Activated CD8-positive, alpha-beta memory T cell treated with anti-CD3 and anti-CD28 coated beads for 1 hour (primary cell): ENCODE measurements at places on chromosomes 4 and X.

DNA sequence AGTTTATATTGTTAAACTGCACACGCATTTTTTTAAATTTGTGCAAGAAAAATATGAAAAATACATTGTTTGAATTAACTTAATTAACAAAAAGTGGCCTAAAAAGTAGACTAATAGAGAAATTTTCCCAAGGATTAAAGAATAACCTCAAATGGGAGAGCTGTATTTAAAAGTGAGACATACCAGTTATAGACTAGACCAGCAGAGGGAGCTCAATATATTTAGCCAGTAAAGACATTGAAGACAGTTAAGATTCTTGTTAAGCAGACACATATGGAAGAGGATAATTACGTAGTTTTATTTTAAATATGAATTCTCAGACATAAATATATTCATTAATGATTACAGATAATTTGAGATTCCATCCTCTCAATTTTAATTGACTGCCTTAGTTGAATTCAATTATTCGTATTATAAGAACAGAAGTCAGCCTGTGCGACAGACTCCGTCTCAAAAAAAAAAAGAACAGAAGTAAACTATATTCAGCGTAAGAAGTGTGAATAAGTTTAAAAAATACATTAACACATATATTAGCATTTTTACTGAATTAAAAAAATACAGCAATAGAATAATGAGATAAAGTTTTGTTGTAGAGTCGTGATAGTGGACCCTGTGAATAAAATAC lies 64.8 kb downstream of the GLRA3 start:
- no peak for DNase-seq

DNA sequence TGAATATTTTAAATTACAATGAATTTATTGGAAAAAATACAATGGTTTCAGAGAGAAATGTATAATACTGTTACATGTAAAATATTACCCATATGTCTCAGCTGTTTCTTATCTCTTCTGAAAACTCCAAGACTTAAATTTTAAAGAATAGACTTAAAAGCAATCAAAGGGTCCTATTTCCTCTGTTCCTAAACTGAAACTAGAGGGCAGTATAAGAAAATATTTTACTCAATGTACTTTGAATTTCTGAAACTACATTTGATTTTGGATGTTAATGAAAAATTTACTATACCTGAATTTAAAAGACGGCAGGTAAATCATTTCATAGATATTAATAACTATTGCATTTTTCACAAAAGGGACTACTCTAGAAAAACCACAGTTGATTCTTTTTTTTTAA lies 200.2 kb downstream of the LRBA start:
- no peak for DNase-seq

GRCh38 chrX:133747196-133747595 lies 238.2 kb downstream of the GPC3 start:
- DNase-seq: no peak

DNA sequence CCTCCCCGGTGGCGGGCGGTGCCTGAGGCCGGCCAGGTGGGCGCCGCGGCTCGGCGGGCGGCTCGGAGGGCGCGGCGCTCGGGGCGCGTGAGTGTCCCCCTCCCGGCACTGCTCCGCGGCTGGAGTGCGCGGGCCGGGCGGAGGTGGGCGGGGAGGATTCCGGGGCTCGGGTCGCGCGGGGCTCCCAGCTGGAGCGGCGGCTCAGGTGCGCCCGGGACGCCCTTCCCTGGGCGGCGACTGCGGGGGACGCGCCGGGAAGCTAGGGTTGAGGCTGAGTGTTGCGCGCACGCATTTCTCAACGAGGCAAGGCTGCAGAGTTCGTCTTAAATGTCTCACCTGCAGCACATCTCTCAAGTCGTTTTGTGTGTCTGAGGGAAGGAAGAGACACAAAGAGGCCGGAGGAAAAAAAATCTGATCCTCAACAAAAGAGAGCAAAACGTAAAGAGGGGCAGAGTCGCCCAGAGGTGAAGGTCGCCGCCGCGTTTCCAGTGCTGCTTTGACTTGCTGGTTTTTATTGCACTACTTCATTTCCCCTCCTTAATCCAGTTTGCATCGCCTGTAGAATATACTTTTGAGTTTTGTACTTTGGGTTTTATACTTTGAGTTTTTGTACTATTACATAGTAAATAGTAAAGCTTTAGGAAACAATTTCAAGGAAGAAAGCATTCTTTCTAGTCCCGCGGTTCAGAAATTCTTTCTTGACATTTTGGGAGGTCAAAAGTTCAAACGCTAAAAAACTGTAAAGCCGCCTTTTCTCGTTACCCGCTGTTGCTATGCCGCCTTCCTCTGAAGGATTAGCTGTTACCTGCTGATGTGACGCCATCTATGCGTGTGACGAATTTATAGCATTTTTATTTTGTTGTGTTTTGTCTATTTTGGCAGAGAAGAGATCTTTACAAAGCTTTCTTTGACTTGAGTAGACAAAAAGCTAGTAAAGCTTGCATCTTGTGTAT lies 106.5 kb upstream of the STOX2 start:
- no peak for DNase-seq

DNA sequence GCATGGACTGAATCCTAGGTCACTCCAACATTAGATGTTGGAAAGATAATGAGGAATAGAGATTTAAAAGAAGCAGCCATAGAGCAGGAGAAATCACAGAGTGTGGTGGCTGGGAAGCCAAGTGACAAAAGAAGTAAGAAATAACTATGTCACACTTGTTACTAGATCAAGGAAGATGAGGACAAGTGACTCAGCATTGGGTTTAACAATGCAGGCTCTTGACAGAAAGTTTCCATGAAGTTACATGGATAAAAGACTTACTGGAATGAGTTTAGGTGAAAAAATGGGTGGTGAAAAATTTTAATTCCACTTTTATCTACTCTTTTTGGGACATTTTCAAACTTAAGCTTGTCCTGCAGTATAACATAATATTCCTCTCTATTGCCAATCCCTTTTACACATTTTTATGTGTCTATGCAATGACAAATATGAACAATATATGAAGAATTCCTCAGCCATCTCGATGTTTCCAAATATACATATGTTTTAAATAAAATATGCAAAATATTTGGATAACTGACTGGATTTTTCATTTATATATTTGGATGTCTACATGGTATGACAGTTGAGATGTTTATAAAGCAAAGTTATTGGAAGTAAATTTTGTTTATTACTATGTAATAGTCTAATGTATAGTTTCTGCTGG lies 462.6 kb downstream of the IL15 start:
- DNase-seq: no peak

- DNase-seq: no peak
These were observed 8.5 kb upstream of the NXF3 start for GRCh38 chrX:103101299-103102042.

GRCh38 chr4:98583265-98583664 lies 75.1 kb downstream of the TSPAN5 start:
- no peak for DNase-seq
